Activated T-cell treated with anti-CD3 and anti-CD28 coated beads, Interleukin-2, amount 50 U/mL, for 4 hours (primary cell): ENCODE measurements at places on chromosomes 3 and 15.

DNA sequence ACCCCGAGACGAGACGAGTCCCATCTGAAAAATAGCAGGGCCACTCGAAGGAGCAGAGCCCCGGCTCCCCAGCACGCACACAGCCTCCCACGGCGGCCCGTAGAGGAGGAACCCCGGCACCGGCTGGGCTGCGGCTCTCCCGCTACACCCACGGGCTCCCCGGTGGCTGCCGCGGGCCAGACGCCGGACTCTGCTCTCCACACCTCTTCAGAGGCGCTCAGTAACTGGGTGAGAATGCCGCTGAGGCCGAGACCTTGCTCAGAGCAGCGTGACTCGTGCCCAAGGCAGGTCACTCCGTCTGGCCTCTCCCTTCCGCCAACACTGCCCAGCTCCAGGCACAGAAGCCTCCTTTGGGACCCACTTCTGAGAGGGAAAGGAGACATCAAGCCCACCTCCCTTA, 34.4 kb downstream of the TNK2 start:
- no peak for DNase-seq

GRCh38 chr3:5301651-5302297, 114.3 kb downstream of the EDEM1 start:
- DNase-seq = no peak

DNA sequence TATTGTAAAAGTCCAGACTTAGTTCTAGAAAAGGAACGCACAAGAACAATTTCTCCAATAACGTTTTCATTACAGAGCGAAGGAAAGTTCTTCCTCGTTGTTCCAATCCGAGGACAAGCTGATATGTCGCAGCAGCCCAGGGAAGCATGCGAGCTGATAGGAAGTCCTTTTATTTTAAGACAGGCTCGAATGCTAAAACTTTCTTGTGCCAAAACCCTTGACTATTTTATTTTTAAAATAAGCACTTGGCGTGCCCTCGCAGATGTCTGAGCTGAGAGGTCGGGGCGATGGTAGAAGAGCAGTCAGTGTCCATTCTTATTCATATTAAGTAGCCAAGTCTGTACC, 433 bp upstream of the MITF start:
- no peak for DNase-seq

DNA sequence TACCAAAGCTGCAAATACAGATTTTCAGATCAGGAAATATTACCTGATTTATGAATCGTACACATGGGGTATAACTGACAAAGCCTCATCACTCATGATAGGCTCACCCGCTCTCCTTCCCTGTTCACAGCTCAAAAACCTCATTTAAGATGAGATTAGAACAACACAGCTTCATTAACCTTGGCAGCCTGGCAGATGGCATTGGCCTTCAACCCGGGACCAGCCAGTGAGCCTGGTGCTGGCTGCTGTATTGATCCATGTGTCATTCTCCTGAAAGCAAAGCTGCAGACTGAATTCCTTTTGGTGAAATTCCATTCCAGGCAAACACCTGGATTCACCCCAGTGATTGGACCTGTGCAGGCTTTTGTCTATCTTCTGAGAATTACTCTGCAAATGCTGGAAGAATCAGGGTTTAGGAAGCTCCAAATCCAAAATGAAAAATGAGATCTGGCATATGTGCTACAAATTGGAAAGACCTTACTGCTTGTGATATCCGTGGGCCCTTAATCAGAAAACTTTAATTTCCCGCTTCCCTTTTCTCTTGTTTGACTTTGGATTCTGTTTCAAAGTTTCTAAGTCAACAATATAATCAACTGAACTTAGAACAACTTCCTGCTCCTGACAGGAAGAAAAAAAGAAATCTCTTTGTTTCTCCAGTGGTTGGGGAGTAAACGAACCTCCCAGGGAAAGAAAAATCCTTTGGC, 189.1 kb upstream of the KBTBD8 start:
- no peak for DNase-seq

- DNase-seq = no peak
Measured at GRCh38 chr3:133157716-133158115, 119.5 kb downstream of the TMEM108 start.

GRCh38 chr3:109927161-109927560, 589.8 kb upstream of the DPPA4 start:
- no peak for DNase-seq

DNA sequence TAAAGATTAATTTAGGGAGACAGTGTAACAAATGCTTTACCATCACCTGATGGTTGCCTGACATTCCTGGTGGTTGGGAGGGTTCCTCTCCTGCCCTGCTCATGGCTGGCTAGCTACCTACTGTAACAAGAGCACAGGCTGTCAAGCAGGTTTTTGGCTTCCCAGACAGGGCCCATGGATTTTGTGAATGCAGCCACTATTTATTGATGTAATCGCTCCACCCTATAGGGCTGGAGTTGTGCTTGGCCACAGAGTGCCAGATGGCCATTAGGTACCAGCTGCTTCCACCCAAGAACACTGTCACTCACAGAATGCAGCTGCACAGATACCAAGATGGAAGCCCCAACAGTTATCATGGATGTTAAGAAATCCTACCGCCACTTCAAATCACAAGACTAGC, 31.0 kb upstream of the KLHL25 start:
- no peak for DNase-seq

- DNase-seq = no peak
Measured at GRCh38 chr3:190024912-190025311, 95.8 kb downstream of the P3H2 start.

- no peak for DNase-seq
Measured at GRCh38 chr15:69536726-69537512, 84.3 kb downstream of the RPLP1 start.

- DNase-seq = no peak
Measured at GRCh38 chr3:4528819-4529600, 35.9 kb downstream of the ITPR1 start.

GRCh38 chr3:169390271-169390670, 273.2 kb downstream of the MECOM start:
- no peak for DNase-seq

DNA sequence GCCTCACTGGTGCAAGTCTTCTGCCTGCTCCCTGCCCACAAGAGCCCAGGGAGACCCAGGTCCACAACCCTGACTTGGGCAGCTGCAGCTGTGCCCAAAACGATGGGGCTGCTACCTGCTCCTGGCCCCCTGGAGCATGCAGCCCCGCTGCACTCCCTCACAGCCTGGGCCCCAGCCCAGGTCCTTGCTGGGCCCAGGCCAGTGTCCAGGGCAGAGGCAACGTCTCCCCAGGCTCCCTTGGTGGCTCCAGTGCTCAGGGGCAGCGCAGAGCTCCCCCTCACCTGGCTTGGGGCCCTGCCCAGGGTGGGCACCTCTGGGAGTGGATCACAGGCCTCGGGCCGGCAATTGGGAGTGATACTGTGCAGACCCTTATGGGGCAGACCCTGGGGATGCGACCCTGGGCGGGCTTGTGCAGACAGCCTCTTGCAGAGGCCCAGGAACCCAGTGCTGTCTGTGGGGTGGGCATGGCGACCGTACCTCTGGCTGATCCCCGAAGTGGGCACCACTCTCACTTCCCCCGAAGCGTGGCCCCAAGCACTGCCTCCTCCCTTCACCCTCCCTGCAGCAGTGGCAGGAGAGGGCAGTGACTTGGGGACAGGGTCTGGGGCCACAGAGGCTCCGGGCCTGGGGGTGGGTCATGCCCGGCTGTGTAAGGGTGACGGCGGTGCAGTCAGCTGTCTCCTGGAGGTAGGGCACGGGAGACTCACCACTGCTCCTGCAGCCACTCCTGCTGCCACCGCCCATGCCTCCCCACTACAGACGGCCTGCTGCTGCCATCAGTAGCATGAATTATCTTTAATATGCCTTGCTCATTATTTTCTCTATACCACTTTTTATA, 255.9 kb downstream of the DOCK3 start:
- DNase-seq = no peak

DNA sequence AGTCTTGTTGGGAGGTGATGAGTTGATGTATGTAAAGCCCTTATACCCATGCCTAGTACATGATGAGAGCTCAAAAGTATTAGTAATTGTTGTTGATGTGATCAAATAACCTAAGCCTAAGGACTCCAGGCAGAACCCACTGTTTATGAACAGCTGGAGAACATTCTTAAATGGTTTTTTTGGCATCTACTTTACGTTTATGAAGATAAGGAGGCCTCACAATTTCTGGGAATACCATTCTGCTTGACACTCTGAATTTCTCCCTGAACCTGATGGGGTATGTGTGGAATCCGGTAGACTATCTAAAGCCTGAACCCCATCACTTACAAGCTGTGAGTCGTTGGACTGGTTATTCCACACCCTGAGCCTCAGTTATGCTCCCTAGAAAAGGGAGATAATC, 244.6 kb upstream of the WNT5A start:
- no peak for DNase-seq

DNA sequence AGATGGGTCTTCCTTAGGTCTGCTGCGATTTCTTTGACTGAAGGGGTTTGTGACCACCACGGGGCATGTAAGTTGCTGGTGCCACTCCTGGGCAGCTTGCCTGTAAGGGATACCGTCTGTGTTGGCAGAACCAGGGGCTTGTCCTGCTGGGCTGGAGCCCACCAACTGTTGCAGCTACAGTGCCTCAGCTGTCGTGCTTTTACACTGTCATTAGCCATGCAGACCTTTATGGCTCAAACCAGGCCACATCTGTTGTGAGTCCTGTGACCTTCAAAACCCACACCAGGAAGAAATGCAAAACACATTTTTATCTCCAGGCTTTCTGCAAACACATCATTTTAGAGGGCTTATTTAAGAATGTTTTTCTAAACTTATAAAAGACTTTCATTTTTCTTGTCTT, 168.7 kb downstream of the PTPRG start:
- DNase-seq = no peak

DNA sequence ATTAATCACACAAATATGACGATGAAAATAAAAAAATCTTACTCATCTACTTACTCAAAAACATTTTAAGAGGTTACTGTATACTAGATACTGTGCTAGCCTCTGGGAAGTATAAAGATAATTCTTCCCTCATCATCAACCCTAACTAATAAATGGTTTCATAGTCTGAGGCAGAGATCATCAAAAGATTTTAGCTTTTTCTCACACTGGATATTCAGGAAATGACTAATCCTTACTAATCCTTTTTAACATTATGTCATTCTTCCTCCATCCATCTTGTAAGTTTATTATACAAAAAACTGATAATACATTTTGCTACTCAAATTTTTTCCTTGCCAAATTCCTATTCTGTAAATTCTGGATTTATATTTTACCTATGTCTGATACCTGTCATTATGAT, 29.7 kb downstream of the ACAD11 start:
- DNase-seq = no peak

GRCh38 chr3:33115024-33115768, 1.4 kb downstream of the CRTAP start:
- DNase-seq = no peak

GRCh38 chr3:32431481-32431880, 39.8 kb downstream of the CMTM7 start:
- no peak for DNase-seq

DNA sequence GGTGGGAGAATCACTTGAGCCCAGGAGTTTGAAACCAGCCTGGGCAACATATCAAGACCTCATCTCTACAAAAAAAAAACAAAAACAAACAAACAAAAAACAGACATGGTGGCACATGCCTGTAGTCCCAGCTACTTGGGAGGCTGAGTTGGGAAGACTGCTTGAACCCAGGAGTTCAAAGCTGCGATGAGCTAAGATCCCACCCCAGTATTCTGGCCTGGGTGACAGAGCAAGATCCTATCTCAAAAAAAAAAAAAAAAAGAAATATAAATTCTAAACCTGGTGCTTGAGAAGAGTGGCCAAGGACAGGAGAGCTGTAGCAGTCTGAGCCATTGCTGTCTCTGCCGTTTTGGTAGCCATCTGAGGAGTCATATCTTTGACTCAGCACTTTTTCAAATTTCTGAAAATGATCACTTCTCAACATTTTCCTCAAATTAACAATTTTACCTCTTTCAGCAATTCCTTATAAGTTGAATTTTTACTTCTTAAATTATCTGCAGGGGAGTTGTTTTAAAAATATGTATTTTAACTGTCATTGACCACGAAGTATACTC, 3.6 kb upstream of the DENND4A start:
- no peak for DNase-seq
